ENCODE measurements at places on chromosomes 6 and 20.

DNA sequence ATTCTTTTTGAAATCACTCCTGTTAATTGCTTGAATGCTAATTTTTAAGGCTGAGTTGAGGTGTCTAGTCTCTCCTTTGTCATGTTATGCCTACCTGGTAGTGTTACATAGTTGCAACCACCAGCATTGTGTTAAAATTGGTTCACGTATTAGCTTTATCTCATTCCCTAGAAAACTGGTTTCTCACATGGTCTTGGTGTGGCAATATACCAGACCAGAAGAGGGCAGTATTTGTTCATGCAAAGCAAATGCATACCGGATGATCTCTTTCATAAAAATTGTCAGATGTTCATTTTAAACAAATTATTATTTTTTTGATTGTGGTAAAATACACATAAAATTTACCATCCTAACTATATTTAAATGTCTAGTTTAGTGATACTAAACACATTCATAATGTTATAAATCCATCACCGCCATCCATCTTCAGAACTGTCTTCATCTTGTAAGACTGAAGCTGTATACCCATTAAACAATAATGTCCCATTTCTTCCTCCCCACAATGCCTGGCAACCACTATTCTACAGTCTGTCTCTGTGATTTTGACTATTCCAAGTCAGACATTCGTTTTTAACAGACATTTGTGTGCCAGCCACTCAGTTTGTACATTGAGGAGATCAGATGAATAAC, 92.8 kb downstream of the ATRN start:
- no peak for DNase-seq

DNA sequence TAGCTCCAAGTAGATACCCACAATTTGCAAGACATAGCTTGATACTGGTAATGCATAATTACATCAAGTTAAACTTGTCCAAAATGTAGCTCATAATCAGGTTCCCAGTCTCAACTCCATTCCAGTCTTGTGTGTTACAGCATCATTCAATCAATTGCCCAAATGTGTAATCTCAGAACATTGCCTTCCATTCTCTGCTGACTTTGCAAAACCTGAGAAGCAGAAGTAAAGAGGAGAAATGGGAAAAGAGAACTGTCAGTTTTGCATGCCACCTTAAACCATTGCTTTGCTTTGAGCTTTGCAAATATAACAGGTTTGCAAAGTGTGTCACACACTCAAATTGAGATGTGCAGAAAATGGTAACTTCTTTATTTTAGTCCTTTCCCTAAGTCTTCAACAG, 40.3 kb upstream of the CNKSR3 start:
- DNase-seq, result no peak

DNA sequence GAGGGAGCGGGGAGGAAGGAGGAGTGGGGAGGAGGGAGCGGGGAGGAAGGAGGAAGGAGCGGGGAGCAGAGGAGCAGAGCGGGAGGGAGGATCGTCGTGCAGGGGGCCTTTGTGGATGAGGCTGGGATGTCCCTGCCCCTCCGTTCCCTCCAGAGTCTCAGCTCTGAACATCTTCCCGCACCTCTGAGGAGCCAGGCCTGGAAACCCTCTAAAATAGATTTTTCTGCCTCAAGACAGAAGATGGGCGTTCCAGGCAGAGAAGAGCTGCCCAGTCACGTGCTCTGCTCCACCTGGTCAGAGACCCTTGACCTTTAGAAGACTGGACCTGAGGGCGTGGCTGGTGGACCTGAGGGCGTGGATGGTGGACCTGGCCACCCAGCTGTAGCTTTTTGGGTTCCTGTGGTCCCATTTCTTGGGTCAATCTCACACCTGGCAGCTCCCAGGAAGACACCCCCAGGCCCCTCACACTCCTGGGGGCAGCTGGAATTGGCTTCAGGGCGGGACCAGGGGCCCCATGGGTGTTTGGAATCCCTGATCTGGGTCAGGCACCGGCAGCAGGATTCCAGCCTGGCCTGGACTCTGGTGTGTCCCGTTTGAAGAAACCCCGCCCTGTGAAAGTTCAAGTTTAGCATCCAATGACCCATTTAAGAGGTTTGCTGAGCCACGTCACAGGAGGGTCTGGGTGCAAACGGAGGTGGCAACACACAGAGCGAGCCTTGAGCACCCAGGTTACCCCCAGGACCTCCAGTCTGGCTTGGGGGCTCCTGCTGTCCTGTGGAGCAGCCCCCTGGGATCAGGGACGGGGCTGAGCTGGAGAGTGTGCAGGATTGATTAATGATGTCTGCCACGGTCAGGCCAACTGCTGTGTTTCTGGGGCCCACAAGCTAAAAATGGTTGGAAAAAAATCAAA, 96.9 kb upstream of the BHLHE23 start:
- DNase-seq, result no peak

- no peak for DNase-seq
These were observed 202.7 kb downstream of the MAFB start for GRCh38 chr20:40486297-40486696.

- no peak for DNase-seq
These were observed 148.1 kb upstream of the NEDD9 start for GRCh38 chr6:11380549-11380948.

DNA sequence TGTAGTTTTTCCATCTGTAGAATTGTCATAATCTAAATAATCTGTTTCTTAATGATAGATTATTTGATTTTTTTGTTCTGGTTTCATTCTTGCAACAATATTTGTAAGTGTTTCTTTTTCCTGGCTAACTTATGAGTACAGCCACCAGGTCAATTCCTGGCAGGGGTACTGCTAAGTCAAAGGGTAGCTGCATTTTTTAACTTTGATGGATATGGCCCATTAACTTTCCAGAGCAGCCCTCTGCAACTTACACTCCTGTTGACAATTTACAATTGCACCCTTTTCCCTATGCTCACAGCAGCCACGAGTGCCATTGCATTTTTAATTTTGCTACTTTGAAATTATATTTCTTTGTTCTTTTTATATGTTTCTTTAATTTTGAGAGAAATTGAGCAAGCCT, 209.3 kb upstream of the CST7 start:
- DNase-seq, result no peak

DNA sequence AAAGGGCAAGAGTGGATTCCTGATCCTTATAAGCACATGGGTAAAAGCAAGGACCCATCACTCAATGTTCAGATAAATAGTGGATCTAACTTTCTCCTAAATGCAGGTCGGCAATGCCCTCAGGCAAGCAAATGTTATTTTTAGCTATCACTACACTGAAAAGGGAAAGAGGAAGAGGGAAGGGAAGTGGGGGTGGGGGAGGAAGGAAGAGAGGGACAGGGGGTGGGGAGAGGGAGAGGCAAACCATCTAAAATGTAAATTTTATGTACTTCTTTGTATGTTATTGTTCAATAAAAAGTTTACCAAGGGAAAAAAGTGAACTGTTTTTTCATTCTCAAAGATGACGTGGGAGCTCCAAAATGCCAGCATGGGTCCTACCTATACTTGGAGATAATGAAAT, 44.2 kb downstream of the CHD6 start:
- DNase-seq, result no peak

DNA sequence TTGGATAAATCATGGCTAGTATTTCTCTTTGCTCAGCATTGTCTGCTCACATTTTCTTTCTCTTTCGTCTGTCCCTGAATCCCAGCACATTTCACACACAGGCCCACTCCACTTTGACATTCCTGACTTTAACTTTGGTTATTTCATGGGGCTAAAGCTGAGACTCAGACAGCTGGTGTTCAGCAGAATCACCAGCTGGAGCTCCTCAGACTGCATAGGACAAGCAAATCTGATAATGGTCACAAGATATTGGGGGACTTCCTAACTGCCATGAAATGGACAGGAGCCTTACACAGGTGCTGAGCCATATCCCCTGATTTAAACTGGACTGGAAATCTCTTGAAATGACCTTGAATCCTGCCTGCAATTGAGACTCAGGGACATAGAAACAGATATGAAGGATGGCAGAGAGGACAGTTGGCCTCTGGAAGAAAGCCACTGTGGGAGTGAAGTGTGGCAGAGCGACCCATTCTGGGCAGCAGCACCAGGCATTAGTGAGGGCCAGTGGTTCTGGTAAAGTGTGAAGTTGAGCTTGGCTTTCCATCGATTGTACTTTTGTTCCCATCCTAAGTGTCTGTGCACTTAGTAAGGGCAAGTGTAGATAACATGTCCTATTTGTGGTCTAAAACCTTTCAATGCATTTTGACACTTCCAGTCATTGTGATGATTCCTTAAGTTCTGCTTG, 10.0 kb upstream of the IFNGR1 start:
- no peak for DNase-seq

GRCh38 chr20:7977709-7978108, 37.5 kb upstream of the HAO1 start:
- no peak for DNase-seq

GRCh38 chr20:6718662-6719368, 48.7 kb upstream of the BMP2 start:
- no peak for DNase-seq

GRCh38 chr20:48019940-48020339, 234.7 kb upstream of the SULF2 start:
- DNase-seq, result no peak

DNA sequence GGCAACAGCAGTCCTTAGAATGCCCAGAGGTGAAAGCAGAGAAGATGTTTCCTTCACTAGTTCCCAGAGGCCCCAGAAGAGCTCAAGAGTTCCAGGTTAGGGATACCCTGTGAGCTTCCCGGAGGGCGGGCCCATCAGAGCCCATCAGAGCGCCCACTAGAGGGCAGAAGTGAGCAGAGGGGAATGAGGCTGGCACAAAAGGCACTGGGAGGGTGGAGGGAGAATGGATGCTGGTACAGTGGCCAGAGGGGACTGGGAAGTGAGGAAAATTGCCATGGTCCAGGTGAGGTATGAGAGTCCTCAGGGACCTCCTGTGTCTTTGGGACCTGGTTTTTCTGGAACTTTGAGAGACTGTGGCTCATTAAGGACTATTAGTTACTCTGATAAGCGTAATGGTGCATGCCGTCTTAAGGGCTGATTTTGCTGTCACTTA, 57.3 kb downstream of the LINC00237 start:
- DNase-seq, result peak; percentile 32

- peak; percentile 21 for DNase-seq
These were observed at the start of gene CDC40 for GRCh38 chr6:110180228-110181008. Gene CDC40, plus strand, starts transcription at chr6:110180427. Its CDS starts 18 bp downstream, at chr6:110180445.

DNA sequence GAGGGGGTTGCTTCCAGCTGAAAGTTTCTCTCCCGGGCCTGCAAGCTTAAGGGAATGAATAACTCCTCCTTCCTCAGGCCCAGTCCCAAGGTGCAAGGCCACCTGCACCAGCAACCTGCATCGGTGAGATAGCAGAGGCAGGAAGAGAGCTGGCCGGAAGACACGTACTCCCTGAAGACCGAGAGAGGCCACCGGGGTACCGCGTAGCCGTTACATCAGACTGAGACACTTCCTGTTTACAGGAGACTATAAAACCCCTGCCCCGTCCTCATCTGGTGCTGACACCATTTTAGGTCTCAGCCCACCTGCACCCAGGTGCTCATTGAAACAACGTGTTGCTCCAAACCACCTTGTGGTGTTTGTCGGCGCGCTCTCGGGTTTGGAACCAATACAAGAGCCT, 60.5 kb upstream of the PRND start:
- no peak for DNase-seq

GRCh38 chr6:124446961-124447360, 515.3 kb upstream of the RNF217 start:
- no peak for DNase-seq

- DNase-seq, result no peak
These were observed 291.9 kb downstream of the PLCB1 start for GRCh38 chr20:8424010-8424409.

- DNase-seq, result no peak
These were observed 63.3 kb upstream of the PTGIS start for GRCh38 chr20:49631061-49631716.

DNA sequence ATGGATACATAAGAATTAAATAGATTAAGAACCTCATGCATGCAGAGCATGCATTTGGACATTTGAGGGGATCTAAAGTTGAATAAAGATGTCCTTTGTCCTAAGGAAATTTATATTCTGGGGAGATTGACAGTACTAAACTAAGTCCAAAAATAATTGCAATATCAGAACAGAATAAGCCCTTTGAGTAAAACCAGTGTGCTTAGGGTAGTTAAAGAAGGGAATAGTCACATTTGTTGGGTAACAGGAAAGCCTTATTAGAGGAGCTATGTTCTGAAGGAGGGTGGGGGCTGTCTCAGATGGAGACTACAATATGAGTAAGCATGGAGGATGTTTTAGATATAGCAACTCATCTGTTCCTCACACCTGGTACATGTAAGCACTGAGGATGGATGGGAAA, 35.8 kb downstream of the CDC5L start:
- no peak for DNase-seq

DNA sequence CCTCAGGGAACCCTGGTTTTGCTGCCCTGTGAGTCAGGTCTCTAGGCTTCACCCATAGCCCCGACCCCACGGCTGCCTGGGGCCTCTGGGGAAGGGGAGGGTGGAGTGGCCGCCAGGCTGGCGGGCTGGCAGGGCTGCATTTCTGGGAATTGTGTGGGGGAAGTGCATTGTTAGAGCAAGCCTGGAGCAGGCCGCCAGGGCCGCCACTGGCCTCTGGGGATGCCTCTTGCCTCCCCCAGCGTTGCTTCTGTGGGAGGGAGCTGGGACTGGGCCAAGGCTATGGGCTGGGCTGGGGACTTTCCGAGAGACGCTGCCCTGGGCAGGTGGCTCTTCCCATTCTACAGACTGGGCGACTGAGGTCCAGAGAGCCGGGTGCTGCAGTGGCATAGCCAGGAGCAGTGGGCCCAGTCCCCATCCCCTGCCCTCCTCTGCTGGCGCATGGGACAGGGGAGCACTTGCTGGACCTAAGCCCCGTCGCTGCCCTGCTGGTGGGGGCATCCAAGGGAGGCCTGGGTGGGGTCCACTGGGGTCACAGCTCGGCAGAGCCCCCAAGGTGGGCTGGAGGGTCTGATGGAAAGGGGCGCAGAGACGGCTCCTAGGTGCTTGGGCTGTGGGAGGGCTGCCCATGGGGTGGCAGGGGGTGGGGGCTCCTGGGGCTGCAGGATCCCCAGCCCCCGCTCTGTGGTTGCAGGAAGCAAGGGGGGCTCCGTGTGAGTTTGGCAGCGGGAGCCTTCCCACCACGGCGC, 6.6 kb upstream of the SOX18 start:
- DNase-seq, result no peak

GRCh38 chr20:58695084-58695722, 2.6 kb downstream of the NPEPL1 start:
- DNase-seq, result no peak

DNA sequence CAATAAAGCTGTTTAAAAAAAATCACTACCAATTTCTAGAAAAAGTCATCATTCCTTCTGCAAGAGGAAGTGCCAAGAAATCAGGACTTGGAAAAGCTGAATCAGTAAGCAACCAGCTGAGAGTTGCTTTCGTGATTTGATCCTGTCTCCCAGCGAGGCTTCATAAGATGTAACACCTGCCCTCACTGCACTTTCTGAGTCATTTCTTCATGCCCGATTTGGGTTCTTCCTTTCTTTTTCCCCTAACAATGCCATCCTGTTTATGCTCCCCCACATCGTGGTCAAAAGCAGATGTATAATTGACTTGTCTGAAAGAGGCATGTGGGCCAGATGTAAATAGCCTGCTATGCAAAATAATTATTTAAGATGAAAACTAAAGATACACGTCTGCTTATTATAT, 52.1 kb downstream of the RIPOR2 start:
- DNase-seq, result no peak

- DNase-seq, result no peak
These were observed 158.6 kb upstream of the RIMS1 start for GRCh38 chr6:71727632-71728294.
